Spinal cord (tissue), 10 donors: ENCODE measurements at places on chromosomes 6 and 20. TPM values are rescaled to one million over a fixed set of nuclear protein-coding genes. Genes with fewer than 3 reads are reported as not detected.

Gene PMEPA1
- 14.3 TPM for total RNA-seq

Gene PTCHD4
- total RNA-seq: 11.7 TPM

GRCh38 chr6:20605581-20605980 lies 71.3 kb downstream of the CDKAL1 start:
- no peak for DNase-seq
- no peak overlapping the region for H3K4me3 ChIP-seq
- H3K27me3 ChIP-seq: no peaks in the 10 kb centered on the region
- no peak overlapping the region for H3K27ac ChIP-seq

- no peak overlapping the region for H3K4me3 ChIP-seq
- no peaks in the 10 kb centered on the region for H3K27me3 ChIP-seq
- H3K27ac ChIP-seq: no peak overlapping the region
- no peaks in the 10 kb centered on the region for H3K36me3 ChIP-seq
- H3K4me1 ChIP-seq: peaks cover 4% of the 10 kb centered on the region
These were observed 431.9 kb upstream of the RGS17 start for GRCh38 chr6:153563001-153563400.

- no peak overlapping the region for H3K4me3 ChIP-seq
- H3K27me3 ChIP-seq: no peaks in the 10 kb centered on the region
- no peaks in the 10 kb centered on the region for H3K36me3 ChIP-seq
- peaks cover 18% of the 10 kb centered on the region for H3K4me1 ChIP-seq
- DNase-seq: no peak
- no peak overlapping the region for H3K27ac ChIP-seq
These were observed 111.9 kb downstream of the FOXO3 start for GRCh38 chr6:108672641-108673040.
